ENCODE measurements at places on chromosomes 5 and 9. TPM values are rescaled to one million over a fixed set of nuclear protein-coding genes. Genes with fewer than 3 reads are reported as not detected.

The COL5A1 gene
- polyA plus RNA-seq = 53.3 TPM

The OR1J2 gene
- polyA plus RNA-seq = not detected

The FBXW5 gene
- polyA plus RNA-seq = 139 TPM

The LCN9 gene
- polyA plus RNA-seq = not detected

The FOXB2 gene
- polyA plus RNA-seq = not detected

The ZNF189 gene
- polyA plus RNA-seq = 7.9 TPM

The TTC23L gene
- polyA plus RNA-seq = not detected

The SPATA31D4 gene
- polyA plus RNA-seq = not detected

The FBN2 gene
- 0.15 TPM for polyA plus RNA-seq

The MCIDAS gene
- polyA plus RNA-seq = 0.21 TPM

The EPB41L4A gene
- polyA plus RNA-seq = 9.0 TPM

The RFK gene
- 11.9 TPM for polyA plus RNA-seq

The TMC1 gene
- polyA plus RNA-seq = 0.19 TPM

Measured in adipose tissue (tissue), 3 donors.